ENCODE measurements at places on chromosomes 12 and 14. TPM values are rescaled to one million over a fixed set of nuclear protein-coding genes. Genes with fewer than 3 reads are reported as not detected.

ACOT6 gene
- not detected for total RNA-seq

- DNase-seq, result no peak
These were observed 110.2 kb downstream of the ALX1 start for GRCh38 chr12:85390266-85390665.

BICD1 gene
- total RNA-seq, result 3.5 TPM

DNA sequence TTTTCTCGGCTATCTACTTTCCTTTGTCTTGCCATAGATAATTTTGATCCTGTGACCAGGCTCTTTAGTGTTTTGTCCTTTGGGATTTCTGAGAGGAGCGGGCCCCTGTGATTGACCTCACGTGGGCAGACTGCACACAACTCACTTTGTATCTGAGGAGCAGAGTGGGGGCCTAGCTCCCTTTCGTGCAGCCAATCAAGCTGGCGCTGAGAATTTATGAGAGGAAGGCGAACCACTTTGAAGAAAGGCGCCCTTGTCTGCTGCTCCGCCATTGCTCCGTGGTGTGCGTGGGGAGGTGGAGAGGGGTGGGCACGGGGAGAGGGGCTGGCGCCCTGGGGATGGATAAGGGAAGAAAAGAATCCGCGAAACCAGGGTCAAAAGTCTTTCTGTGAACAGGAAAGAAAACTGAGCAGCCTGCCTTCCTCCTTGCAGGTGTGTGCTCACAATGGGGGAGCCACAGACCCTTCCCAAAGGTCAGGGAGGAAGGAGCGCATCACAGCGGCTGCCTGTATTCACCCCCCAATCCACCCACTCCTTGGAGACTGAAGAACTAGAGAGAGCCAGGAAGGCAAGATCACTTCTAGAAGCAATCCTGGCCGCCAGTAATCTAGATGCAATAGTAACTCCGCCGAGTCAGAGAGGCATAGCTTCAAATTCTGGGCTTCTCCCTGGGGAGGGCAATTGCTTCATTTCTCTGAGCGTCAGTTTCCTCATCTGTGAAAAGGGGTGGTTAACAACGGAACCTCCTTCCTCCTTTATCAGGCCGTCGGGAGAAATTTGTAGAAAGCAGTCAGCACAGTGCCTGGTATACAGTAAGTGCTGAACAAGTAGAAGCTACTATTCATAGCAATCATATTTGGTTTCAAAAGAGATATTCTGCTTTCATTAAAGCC is 24.9 kb upstream of the MED13L start:
- no peak for DNase-seq

WNT1 gene
- total RNA-seq, result not detected

- no peak for DNase-seq
These were observed 978.4 kb downstream of the BCL11B start for GRCh38 chr14:98293576-98293975.

PTPRB gene
- 34.6 TPM for total RNA-seq

GRCh38 chr12:32877601-32878459 is 18.7 kb downstream of the PKP2 start:
- peak; percentile 87 for DNase-seq

HELB gene
- 0.81 TPM for total RNA-seq

DNA sequence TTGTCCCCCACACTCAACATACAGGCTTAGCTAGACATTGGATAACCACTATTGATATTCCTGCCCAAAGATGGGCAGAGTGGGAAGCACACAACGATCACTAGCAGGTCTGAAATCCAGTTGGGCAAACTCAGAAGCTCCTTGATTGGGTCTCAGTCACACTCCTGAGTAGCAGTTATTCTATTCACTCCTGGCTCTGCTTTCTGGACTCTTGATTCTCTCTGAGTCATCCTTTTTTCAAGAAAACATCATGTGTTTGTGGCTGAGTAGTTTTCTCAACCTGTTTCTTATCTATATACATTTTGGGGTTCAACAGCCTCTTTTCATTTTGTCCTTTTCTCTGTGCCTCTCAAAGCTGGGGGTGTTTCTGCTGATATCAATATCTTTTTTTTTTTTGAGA is 46.0 kb upstream of the MANSC4 start:
- DNase-seq, result no peak

DNA sequence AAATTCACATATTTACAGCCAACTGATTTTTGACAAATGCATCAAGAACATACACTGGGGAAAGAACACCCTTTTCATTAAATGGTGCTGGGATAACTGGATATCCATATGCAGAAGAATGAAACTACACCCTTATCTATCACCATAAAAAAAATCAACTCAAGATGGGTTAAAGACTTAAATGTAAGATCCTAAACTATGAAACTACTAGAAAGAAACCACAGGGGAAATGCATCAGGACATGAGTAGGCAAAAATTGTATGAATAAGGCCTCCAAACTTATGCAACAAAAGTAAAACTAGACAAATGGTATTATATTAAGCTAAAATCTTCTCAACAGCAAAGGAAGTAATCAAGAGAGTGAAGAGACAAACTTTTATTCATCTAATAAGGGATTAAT is 242.6 kb downstream of the CPNE8 start:
- DNase-seq, result no peak

DNA sequence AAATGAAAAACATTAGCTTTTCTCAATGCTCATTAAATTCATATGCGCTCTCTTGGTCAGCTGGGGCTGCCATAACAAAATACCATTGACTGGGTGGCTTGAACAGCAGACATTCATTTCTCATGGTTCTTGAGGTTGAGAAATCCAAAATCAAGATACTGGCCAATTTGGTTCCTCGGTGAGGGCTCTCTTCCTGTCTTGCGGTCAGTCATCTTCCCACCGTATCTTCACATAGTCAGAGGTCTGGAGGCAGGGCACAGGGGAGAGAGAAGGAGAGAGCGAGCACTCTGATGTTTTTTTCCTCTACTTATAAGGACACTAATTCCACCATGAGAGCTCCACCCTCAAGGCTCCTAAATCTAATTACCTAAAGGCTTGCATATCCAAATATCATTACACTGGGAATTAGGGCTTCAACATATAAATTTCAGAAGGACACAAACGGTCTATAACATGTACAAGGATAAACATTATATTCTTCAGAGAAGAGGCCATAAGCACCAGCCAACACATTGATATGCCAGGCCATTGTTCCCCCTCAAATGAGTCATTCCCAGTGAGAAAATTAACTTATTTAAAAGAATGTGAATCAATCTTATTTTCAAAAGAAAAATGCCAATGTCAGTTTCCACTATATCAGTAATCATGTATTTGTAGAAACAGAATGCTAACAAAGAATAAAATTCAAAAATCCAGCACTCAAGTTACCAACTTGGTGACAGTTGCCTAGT is 152.2 kb downstream of the BTG1 start:
- DNase-seq, result no peak

TSPAN11 gene
- total RNA-seq, result 1.9 TPM

RITA1 gene
- 16.3 TPM for total RNA-seq

NFE2 gene
- total RNA-seq, result 0.40 TPM

GRCh38 chr14:65501328-65501727 is 88.8 kb downstream of the FUT8 start:
- no peak for DNase-seq

DNA sequence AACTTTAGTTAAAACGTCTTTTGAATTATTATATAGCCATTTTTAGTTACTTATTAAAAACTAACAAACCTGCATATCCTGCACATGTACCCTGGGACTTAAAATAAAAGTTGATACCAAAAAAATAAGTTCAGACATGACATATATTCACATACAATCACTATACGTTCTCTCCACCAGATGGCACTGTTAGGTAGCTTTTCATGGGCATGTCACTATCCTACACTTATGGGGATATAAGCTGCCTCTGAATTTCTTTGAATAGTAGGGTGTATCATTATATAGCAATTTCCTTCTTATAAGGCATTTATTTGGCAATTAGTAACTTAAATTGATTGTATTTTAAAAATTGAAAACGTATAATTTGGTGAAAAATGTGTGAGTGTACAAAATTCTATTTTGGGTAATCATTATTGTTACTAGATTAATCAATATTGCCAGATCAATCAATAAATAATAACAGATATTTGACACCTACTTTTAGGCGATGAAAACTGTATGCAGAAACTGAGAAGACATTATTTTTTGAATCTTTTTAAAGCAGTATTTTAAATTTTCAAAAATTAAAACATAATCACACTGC is 31.8 kb upstream of the OR10A7 start:
- DNase-seq, result no peak

KRT81 gene
- total RNA-seq, result not detected

DNA sequence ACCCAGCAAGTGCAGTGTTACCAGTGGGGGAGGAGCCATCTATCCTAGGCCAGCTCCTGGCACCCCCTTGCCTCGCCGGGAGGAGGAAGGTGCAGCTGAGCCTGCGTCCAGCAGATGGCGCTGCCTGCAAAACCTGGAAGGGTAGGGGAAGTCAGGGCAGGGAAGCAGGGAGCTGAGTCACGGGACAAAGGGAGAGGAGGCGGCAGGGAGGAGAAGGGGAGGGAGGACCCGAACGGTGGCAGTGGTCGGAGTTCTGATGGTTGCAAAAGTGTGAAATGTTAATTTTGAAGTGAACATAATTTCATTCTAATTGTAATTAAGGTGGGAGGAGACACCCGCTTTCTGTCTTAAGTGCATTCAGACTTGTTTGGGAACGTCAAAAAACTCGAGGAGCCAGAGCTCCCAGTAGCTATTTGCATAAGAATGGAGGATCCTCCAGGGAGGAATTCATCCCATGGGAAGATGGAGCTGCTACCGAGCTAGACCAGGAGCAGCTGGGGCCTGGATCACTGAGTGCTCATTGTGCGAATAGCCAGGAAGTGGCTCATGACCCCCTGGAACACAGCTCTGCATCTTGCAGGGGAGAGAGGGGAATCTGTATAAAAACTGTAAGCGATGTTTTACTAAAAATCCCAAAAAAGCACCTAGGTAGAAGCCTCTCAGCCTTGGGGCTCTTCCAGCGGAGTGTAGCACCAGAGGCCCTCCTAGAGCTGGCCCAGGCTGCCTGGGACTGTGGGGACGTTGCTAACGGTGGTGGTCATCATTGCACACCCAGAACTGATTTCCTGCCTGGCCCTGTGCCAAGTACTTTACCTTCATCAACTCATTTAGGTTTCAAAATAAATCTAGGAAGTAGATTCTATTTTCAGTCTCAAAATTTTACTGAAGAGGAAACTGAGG is 59.5 kb downstream of the EMP1 start:
- DNase-seq, result peak; percentile 95

KCNH3 gene
- total RNA-seq, result 0.16 TPM

OAS1 gene
- 4.6 TPM for total RNA-seq

DNA sequence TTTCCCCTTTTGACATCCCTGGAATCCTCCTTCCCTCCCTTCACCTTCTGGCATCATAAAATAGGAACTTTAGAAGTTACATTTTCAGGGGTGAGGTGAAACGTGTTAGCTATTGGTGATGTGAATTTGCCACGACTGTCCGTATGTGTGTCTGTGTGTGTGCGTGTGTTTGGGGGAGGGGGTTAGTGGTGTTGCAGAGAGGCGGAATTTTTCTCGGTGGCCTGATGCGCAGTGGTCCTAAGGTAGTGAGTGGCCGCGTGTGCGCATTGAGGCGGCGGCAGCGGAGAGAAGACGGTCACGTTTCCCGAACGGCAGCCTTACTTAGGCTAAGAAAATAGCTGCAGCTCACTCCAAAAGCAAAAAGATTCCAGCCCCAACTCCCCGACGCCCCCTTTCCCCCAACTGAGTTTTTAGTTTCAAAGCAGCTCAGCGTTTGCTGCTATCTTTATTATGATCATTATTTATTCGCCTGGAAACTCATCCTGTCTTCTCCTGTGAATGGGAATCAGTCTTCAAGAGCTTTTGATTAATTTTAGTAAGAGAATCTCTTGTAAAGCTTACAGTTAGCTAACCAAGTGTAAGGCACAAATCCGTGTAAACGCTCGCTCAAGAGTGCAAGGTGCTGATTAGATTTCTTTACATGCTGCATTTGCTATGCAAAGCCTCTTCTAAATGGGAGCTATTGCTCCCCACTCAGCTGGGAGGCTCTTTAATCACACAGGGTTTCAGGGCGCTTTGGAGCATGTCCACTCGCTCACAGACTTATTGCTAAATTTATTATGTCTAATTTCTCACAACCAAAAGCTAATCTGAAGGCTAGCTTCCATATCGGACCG is 4.7 kb downstream of the FLRT2 start:
- DNase-seq, result peak; percentile 38

GRCh38 chr12:90543374-90543773 is 411.6 kb downstream of the CCER1 start:
- DNase-seq, result no peak

- no peak for DNase-seq
These were observed 19.4 kb downstream of the PYGL start for GRCh38 chr14:50924843-50925242.

- no peak for DNase-seq
These were observed 142.3 kb upstream of the PARP11 start for GRCh38 chr12:4015225-4016091.

IL23A gene
- not detected for total RNA-seq

GRCh38 chr12:117571321-117571720 is 209.9 kb upstream of the NOS1 start:
- no peak for DNase-seq

DNA sequence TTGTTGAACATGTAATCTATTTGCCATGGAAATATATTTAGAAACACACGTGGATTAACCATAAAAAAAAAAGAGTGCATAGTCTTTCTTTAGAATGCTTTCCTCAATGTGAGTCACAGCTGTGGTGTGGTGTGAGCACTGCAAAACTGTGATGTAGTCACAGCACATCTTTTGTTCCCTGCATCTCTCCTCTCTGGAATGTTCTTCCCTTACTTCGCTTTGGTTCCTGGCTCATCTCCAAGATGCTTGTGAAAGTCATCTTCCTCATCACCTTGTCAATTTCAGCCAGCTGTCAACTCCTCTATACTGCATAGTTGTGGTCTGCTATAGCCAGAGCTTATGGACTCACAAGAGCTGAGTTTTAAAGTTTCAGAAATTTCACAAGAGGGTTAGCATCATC is 60.2 kb downstream of the STAB2 start:
- DNase-seq, result no peak

Measured in Right ventricle myocardium superior (tissue), 1 donor.